SJCRH30 (cell line): ENCODE measurements at places on chromosomes 1 and 21.
A peak's percentile ranks its signal among the peaks of the same experiment; 100 is the strongest.

DNA sequence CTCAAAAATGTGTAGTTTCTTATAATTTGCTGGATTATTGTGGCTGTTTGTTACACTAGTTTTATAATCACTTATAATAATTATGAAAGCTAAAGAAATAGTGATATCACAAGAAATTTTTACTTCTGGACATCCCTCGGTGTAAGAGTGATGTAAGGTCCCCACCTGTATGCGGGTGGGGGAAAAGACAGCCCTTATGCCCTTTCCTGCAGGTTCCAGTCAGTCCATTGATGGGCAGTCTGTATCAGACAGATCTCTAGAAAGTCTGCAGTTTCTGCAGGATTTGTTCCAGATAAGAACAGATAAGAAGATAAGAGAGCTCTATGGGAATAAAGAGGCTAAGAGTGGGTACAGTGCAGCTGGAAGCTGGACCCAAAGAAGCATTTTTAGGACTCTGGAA is 89.3 kb downstream of the NTNG1 start:
- H3K4me1 ChIP-seq, result no peaks in the 10 kb centered on the region
- DNase-seq, result no peak
- H3K27me3 ChIP-seq, result no peaks in the 10 kb centered on the region; the same call in 1 of the 2 replicates
- no peak overlapping the region for H3K27ac ChIP-seq
- no peaks in the 10 kb centered on the region for H3K36me3 ChIP-seq

GRCh38 chr21:31354604-31355443 is 10.8 kb upstream of the TIAM1 start:
- H3K36me3 ChIP-seq, result no peaks in the 10 kb centered on the region
- no peak overlapping the region for H3K4me3 ChIP-seq
- H3K4me1 ChIP-seq, result no peaks in the 10 kb centered on the region
- no peak for DNase-seq
- H3K27ac ChIP-seq, result no peak overlapping the region

DNA sequence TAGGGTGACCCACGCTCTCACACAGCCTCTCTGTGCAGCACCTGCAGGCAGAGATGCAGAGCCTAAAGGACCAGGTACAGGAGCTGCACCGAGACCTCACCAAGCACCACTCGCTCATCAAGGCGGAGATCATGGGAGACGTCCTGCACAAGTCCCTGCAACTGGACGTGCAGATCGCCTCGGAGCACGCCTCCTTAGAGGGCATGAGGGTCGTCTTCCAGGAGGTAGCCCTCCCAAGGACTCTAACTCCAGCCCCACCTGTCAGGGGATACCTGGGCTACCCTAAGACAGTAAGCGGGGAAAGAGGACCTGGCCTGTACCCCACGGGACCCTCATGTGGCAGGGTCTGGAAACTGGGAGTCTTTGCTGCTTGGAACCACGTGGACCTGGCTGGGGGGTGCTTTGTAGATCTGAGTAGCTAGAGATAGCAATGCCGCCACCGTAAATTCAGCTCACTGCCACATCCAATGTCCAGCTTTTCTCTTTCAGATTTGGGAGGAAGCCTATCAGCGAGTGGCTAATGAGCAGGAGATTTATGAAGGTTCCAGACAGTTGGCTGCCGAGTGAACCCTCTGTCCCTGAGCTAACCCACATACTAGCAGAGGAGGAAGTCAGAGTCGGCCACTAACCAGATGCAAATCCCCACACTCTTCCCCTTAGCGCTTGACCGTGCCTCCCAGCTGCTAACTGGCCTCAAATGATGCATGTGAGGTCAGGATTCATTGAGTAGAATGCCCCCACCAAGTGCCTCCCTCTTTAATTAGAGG is 6.5 kb downstream of the RNF207 start:
- H3K27ac ChIP-seq, result no peak overlapping the region
- DNase-seq, result no peak
- no peaks in the 10 kb centered on the region for H3K4me1 ChIP-seq
- H3K36me3 ChIP-seq, result no peaks in the 10 kb centered on the region
- no peak overlapping the region for H3K4me3 ChIP-seq

GRCh38 chr1:216422821-216423520 is at the start of gene USH2A:
Gene USH2A (minus strand): TSS chr1:216423448. CDS start chr1:216422336, 1,112 bp downstream.
- DNase-seq, result no peak
- no peak within 1 kb of the TSS for H3K4me3 ChIP-seq
- H3K4me1 ChIP-seq, result no peaks in the 10 kb centered on the region
- H3K27me3 ChIP-seq, result no peaks in the 10 kb centered on the region
- no peak within 1 kb of the TSS for H3K27ac ChIP-seq
- H3K36me3 ChIP-seq, result no peaks in the 10 kb centered on the region

GRCh38 chr1:71593523-71593922 is 512.7 kb upstream of the ZRANB2 start:
- no peak overlapping the region for H3K27ac ChIP-seq
- no peaks in the 10 kb centered on the region for H3K27me3 ChIP-seq
- H3K36me3 ChIP-seq, result no peaks in the 10 kb centered on the region
- H3K4me1 ChIP-seq, result no peaks in the 10 kb centered on the region
- H3K4me3 ChIP-seq, result no peak overlapping the region

DNA sequence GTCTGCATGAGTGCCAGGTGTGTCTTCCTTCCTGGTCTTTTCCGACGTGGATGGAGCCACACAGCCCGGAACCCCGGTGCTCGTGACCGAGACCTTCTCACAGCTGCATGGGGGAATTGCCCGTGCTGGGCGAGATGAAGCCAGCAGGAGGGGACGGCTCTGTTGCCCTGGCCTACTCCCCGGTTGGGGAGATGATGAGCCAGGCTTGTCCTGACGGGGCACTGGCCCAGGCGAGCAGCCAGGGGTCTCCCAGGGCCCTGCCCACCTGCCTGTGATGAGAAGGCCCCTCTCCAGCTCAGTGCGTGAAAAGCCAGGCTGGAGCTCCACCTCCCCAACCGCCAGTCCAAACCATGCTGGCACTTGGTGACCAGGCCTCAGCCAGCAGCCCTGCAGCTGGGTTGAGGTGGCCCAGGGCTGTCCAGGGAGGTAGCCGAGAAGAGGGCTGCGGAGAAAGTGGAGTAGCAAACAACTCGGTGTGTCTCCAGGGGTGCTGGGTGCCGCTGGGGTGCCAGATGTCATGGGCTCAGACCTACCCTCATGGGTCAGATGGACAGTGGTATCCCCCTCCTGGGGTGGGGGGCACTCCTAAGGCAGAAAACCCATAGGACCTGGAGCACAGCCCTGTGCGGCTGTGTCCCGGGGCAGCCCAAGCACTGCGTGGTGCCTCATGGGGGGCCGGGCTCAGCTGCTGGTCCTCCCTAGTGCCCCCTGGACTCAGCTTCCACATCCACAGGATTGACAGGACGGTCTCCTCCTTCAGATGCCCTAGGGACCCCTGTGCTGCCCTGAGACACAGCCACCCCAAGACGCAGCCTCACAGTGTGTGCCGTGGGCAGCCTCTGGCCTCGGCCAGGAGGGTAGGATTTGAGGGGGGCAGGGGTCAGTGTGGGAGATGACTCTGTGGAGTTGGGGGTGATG is 26.1 kb downstream of the PRDM16 start:
- H3K4me3 ChIP-seq, result no peak overlapping the region
- H3K27me3 ChIP-seq, result no peaks in the 10 kb centered on the region
- no peaks in the 10 kb centered on the region for H3K4me1 ChIP-seq
- no peaks in the 10 kb centered on the region for H3K36me3 ChIP-seq
- DNase-seq, result no peak
- H3K27ac ChIP-seq, result no peak overlapping the region

- peaks cover 51% of the 10 kb centered on the region for H3K4me1 ChIP-seq
- no peaks in the 10 kb centered on the region for H3K27me3 ChIP-seq
- no peak overlapping the region for H3K4me3 ChIP-seq
- no peak overlapping the region for H3K27ac ChIP-seq
- no peak for DNase-seq
Measured at GRCh38 chr1:23589585-23589986, 30.3 kb upstream of the ID3 start.

- H3K4me1 ChIP-seq, result no peaks in the 10 kb centered on the region; the same call in 1 of the 2 replicates
- no peaks in the 10 kb centered on the region for H3K36me3 ChIP-seq
- H3K27me3 ChIP-seq, result peaks cover 19% of the 10 kb centered on the region; the same call in 1 of the 2 replicates
- no peak overlapping the region for H3K27ac ChIP-seq
- no peak overlapping the region for H3K4me3 ChIP-seq
- DNase-seq, result no peak
Measured at GRCh38 chr1:44421446-44421884, 16.4 kb downstream of the RNF220 start.

DNA sequence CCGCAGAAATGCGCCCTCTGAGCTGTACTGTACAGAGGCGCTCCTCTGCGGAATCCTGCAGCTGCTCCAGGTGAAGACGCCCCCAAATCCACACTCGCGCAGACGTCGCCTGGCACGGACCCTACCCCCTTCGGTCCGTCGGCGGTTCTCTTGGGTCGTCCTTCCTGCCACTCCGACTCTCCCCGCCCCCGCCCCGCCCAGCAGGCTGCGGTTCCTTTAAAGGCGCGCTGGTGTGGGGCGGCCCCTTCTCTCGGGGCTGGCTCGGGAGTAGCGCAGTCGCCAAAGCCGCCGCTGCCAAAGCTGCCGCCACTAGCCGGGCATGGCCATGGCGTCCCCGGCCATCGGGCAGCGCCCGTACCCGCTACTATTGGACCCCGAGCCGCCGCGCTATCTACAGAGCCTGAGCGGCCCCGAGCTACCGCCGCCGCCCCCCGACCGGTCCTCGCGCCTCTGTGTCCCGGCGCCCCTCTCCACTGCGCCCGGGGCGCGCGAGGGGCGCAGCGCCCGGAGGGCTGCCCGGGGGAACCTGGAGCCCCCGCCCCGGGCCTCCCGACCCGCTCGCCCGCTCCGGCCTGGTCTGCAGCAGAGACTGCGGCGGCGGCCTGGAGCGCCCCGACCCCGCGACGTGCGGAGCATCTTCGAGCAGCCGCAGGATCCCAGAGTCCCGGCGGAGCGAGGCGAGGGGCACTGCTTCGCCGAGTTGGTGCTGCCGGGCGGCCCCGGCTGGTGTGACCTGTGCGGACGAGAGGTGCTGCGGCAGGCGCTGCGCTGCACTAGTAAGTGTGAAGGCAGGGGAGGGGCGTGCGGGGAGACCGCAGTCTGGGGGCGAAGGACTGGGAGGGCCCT is at the start of gene RASSF5:
Gene RASSF5, plus strand, starts transcription at position 248 of the 846 bp plus-strand sequence. Its CDS starts 72 bp downstream, at position 320.
- DNase-seq, result no peak
- H3K36me3 ChIP-seq, result no peaks in the 10 kb centered on the region
- peaks cover 68% of the 10 kb centered on the region for H3K4me1 ChIP-seq
- no peak within 1 kb of the TSS for H3K4me3 ChIP-seq

GRCh38 chr1:65265651-65266351 is 43.5 kb upstream of the DNAJC6 start:
- H3K36me3 ChIP-seq, result no peaks in the 10 kb centered on the region
- H3K4me3 ChIP-seq, result no peak overlapping the region
- DNase-seq, result no peak
- H3K27me3 ChIP-seq, result no peaks in the 10 kb centered on the region; the same call in 1 of the 2 replicates

DNA sequence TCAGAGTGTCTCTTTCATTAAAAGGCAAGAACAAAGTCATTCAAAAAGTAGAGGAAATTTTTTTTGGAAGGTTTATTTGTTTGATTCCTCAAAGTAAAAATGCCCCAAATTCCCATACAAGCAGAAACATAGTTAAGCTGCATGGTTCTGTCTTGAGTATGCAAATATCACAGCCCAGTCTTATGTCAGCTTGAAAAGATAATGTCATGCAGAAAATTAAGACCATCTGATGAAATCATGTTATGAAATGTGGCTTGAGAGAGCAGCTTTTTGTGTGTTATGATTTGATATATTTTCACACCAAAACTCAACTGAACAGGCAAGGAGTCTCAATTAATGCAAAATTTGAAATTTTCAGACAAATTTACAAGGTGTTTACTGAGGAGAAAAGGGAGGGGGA is 411.0 kb downstream of the LMO4 start:
- H3K4me1 ChIP-seq, result peaks cover 26% of the 10 kb centered on the region
- H3K4me3 ChIP-seq, result no peak overlapping the region
- DNase-seq, result no peak
- no peak overlapping the region for H3K27ac ChIP-seq

DNA sequence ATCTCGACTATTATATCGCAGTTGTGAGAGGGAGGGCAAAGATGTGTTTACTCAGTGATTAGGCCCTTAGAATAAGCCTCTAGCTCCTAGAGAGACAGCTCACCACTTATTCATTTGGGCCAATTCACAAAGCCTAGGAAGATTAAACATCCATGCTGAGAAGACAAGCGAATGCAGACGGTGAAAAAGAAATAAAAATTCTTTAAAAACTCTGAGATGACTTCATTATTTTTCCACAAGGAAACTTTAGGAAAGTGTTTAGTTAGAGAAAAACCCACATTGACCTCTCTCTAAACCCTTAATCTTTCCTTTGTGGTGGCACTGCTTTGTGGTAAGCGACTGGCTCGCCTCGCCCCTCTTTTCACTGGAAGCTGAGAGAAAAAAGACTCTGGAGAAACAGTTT is 146.8 kb upstream of the DMRTA2 start:
- no peak overlapping the region for H3K27ac ChIP-seq
- no peaks in the 10 kb centered on the region for H3K27me3 ChIP-seq
- no peak overlapping the region for H3K4me3 ChIP-seq
- H3K4me1 ChIP-seq, result peaks cover 4% of the 10 kb centered on the region

GRCh38 chr1:6462412-6463119 is 3.4 kb downstream of the TNFRSF25 start:
- no peak overlapping the region for H3K4me3 ChIP-seq
- H3K27ac ChIP-seq, result no peak overlapping the region
- no peaks in the 10 kb centered on the region for H3K27me3 ChIP-seq
- no peak for DNase-seq

GRCh38 chr1:92961131-92961895 is at the start of gene DIPK1A:
Gene DIPK1A (minus strand): TSS chr1:92961462. CDS start chr1:92961429, 33 bp downstream.
- H3K36me3 ChIP-seq, result no peaks in the 10 kb centered on the region
- peak; percentile 87 for DNase-seq
- H3K4me1 ChIP-seq, result 0 out of 2 replicates have a peak, but pooled peaks cover 3% of the 10 kb centered on the region

GRCh38 chr1:116311756-116312680 is 61.0 kb upstream of the ATP1A1 start:
- DNase-seq, result peak; percentile 48
- no peak overlapping the region for H3K4me3 ChIP-seq
- H3K4me1 ChIP-seq, result peaks cover 15% of the 10 kb centered on the region
- H3K27ac ChIP-seq, result no peak overlapping the region; the same call in 1 of the 2 replicates
- no peaks in the 10 kb centered on the region for H3K27me3 ChIP-seq

DNA sequence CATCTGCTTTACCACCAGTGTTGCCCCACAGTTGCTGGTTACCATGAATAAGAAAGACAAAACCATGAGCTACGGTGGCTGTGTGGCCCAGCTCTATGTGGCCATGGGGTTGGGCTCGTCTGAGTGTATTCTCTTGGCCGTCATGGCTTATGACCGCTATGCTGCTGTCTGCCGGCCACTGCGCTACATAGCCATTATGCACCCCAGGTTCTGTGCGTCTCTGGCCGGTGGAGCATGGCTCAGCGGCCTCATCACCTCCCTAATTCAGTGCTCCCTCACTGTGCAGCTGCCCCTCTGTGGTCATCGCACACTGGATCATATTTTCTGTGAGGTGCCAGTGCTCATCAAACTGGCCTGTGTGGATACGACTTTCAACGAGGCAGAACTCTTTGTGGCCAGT is 14.0 kb downstream of the OR2G6 start:
- H3K4me1 ChIP-seq, result no peaks in the 10 kb centered on the region
- no peaks in the 10 kb centered on the region for H3K27me3 ChIP-seq
- DNase-seq, result no peak
- H3K4me3 ChIP-seq, result no peak overlapping the region
